NCI-H1694 treated with DMSO at 0.1 percent for 48 hours (cell line): ENCODE measurements at places on chromosomes 5 and 9.

- DNase-seq: peak; percentile 91
These were observed 78.5 kb upstream of the LRRTM2 start for GRCh38 chr5:138953387-138954256.

DNA sequence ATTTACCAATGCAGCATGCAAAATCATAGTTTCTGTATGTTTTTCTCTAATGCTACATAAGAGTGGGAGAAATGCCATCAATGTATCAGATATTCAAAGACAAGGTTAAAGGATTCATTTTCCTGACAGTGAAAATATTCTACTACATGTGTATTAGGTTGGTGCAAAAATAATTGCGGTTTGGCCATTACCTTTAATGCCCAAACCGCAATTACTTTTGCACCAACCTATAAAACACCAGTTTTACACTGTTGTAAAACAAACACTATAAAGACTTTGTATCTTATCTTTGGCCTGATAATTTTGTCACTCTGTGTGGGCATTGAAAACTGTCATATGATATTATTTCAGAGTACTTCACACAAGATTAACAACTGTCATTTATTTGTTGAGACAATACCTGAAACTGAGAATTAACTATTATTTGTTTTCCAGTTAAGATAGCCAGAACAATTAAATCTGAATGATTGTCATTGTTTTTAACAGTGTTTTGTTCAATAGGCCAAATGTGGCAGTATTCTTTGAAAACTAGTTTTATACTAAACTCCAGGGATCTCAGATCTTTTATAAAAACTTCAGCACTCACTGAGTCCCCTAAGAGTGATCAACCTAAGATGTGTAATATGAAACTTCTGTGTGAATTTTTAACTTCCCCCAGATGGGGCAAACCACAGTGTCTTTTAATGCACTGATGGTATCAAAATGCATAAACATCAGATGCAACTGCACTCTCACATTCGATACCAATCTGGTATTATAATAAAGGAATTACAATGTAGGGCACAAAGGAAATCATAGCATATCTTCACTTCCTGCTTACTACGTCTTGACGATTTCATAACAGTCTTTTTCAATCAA, 53.8 kb upstream of the FBN2 start:
- DNase-seq: no peak

DNA sequence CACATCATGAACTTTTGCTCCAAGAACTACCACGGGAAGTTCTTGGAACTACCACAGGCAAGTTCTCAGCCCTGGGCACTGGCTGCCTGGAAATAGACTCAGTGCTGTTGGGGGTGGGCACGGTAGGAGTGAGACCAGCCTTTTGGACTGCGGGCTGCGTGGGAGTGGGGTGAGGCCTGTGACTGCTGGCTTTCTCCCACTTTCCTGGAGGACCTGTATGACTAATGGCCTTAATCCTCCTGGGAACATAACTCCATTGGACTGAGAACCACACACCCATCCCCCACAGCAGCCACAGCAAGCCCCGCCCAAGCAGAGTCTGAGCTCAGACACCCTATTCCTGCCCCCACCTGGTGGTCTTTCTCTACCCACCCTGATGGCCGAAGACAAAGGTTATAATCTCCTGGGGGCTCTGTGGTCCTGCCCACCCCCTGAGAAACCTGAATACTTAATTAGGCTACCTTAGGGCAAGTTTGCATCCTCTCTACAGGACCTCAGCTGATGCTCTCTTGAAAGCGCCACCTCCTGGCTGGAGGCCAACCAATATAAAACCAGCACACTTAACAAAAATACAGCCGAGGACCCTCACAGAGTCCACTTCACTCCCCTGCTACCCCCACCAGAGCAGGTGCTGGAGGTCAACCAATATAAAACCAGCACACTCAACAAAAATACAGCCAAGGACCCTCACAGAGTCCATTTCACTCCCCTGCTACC, 112.6 kb downstream of the CACNA1B start:
- no peak for DNase-seq

GRCh38 chr9:101465326-101465915, 29.8 kb upstream of the ALDOB start:
- peak; percentile 22 for DNase-seq

- DNase-seq: no peak
These were observed 25.6 kb downstream of the ABL1 start for GRCh38 chr9:130860458-130861316.

DNA sequence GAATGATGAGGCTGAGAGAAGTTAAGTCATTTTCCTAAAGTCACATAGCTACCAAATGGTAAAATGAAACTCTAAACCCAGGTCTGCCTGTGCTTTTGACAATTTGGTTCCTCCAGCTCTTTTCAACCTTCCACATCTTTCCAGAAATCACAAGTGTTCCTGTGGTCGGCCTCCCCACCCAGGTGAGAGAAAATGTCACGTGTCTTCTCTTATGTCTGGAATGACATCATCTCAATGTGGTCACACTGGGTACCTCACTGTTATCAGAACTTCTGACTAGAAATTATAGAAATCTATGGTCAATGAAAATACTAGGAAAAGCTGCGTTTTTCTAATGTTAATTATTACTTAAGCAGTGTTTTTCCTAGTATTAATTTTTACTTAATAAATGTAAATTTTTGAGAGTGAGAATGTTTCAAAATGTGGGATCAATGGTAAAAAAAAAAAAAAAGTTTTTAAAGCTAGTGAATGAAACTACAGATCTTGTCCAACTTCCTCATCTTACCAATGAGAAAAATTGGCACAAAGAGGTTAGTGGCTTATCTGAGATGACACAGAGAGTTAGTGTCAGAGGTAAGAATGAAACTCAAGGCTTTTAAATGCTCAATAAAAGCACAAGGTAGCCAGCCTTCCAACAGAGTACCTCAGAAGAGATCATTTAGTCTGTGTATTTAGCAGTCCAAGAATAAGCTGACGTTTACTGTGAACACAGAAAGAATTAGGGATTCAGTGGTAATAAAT, 228.7 kb upstream of the NR4A3 start:
- no peak for DNase-seq

DNA sequence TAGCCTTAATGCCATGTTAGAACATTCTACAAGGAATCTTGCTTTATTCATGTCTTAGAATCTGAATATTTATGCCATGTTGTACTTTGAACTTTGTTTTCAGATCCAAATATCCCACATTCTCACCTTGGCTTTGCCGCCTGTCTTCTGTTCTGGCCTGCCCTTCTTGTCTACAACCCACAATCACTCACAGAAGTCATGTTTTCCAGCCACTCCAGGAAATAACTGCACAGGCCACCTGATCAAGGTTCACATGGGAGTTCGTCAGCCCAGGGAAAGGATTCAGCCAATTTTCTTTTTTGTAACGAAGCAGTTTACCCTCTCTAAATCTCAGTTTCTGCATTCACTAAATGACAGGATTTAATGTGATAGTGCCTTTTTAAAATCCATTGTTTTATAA, 70.5 kb downstream of the JAKMIP2 start:
- DNase-seq: no peak

DNA sequence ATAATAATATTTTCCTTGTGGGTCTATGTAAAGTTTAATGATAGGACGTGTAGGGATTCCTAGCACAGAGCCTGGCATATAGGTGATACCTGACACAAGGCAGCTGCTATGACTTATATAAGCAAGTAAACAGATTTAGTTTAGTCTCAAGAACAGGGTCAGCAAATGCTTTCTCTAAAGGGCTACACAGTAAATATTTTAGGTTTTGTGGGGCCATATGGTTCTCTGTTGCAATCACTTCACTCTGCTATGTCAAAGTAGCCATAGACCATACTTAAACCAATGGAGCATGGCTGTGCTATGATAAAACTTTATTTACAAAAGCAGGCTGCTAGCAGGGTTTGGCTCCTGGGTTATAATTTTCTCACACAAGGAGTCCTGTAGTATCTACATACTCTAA, 204.8 kb upstream of the KLF4 start:
- DNase-seq: no peak

GRCh38 chr9:96217294-96217707, 84.7 kb downstream of the HSD17B3 start:
- DNase-seq: no peak

DNA sequence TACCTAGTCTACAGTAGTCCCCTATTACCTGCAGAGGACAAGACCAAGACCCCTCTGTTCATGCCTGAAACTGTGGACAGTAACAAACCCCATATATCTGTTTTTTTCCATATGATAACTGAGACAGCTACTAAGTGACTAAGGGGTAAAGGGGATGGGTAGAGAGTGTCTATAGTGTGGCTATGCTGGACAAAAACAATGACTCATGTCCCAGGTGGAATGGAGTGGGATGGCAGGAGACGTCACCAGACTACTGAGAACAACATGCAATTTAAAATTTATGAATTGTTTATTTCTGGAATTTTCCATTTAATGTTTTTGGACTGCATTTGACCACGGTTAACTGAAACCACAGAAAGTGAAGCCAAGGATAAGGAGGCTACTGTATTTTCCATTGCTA, 171.8 kb downstream of the AGTPBP1 start:
- no peak for DNase-seq

DNA sequence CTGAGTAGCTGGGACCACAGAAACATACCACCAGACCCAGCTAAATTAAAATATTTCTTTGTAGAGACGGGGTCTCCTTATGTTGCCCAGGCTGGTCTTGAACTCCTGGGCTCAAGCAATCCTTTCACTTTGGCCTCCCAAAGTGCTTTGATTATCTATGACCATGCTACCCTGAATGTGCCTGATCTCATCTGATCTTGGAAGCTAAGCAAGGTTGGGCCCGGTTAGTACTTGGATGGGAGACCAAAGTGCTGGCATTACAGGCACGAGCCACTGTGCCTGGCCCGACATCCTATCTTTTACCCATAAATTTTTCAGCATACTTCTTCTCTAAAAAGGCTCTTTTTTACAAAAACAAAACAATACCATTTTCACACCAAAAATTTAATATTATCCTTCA, 137.0 kb upstream of the LRRTM2 start:
- no peak for DNase-seq

- DNase-seq: no peak
These were observed 69.4 kb upstream of the ADAMTSL1 start for GRCh38 chr9:18404434-18405029.

- no peak for DNase-seq
These were observed 53.2 kb downstream of the FAM114A2 start for GRCh38 chr5:153985498-153985897.

DNA sequence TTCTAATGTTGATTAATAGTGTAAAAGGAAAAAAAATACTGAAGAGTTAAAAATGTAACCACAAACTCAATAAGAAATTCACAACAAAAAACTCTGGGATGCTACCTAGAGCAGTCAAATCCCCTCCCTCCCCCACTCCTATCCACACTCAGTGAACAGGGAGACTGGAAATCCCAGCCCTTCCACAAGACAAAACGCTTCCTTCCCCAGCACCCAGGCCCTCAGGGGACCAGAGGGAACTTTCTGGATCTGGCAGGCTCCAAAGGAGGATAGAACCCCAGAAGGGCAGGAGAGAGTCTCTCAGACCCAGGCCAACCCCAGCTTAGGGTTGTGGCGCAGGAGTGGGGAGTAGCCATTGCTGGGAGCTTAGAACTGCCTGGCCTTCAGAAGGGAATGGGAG, 55.0 kb downstream of the DCP2 start:
- no peak for DNase-seq

- no peak for DNase-seq
These were observed 98.7 kb downstream of the RAPGEF6 start for GRCh38 chr5:131536211-131536826.

DNA sequence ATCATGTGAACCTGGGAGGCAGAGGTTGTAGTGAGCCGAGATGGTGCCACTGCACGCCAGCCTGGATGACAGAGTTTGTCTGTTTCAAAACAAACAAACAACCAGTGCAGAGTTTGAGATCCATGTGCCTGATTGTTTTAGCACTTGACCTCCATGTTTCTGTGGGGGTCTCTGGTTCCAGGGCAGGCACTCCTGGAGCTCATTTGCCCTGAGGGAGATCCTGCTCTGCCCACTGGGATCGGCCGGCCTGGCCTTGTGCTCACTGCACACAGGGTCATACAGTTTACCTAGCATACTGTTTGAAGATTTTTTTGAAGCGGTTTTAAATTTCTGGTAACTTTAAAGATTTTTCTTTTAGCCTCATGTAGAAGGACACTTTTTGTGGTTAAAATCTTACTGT, 78.4 kb downstream of the EHMT1 start:
- no peak for DNase-seq

DNA sequence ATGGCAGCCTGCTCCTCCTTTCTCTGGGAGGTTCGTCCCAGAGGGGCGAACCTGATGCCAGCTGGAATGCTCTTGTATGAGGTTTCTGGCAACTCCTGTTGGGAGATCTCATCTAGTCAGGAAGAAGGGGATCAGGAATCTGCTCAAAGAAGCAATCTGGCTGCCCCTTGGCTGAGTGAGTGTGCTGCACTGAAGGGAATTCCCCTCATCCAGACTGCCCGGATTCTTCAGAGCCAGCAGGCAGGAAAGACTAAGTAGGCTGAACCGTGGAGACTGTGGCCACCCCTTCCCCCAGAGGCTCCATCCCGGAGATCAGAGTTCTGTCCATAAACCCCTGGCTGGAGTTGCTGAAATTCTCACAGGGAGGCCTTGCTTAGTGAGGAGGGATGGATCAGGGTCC, 476.0 kb downstream of the CSNK1G3 start:
- DNase-seq: no peak

DNA sequence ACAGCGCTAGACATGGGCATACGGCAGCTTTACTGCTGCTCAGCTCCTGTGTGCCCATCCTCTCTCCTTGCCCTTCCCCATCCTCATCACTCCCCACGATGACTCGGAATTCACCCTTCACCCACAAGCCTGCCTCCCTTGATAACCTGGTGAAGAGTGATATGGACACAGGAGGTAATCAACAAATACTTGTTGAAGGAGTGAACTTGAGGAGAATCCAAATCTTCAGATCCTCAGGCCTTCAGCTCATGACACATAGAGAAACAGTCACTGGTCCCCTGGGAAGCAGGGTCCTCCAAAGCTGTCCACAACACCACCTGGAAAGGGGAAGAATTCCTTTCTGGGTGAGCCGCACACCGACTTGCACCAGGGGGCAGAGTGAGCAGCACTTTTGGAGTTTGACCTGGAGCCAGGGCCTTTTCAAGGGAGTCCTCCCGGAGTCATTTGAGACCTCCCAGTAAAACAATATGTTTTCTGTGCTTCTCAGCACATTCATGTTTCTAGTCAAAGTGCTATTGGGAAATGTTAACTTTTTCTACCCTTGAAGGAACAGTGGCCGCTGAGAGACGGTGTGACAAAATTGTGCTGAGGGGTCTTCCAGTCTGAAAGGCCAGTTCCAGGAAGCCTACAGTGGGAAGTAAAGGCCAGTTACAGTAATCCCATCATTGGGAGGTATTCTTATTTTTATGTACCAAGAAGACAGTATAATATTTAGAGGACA, 332.3 kb downstream of the CWC27 start:
- peak; percentile 3 for DNase-seq
